LHCN-M2 (cell line): ENCODE measurements at places on chromosomes 3 and 15. TPM values are rescaled to one million over a fixed set of nuclear protein-coding genes. Genes with fewer than 3 reads are reported as not detected.

DNA sequence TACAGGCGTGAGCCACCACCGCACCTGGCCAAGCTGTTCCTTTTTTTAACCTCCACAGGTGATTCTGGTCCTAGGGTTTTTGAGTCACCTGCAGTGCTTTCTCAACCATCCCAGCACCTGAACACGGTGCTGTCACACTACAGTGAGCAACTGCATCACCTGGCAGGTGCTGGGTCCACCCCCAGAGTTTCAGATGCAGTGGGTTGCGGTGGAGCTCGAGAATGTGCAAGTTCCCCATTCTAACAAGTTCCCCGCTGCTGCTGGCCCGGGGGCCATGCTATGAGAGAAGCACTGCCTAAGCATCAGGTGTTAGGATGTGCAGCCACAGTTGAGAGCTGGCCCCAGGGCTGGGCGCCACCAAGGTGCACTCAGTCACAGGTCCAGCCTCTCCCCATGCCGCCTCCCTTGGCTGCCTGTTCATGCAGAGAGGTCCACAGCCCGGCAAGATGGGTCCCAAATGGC is 18.0 kb downstream of the ISG20 start:
- no peak for DNase-seq

DNA sequence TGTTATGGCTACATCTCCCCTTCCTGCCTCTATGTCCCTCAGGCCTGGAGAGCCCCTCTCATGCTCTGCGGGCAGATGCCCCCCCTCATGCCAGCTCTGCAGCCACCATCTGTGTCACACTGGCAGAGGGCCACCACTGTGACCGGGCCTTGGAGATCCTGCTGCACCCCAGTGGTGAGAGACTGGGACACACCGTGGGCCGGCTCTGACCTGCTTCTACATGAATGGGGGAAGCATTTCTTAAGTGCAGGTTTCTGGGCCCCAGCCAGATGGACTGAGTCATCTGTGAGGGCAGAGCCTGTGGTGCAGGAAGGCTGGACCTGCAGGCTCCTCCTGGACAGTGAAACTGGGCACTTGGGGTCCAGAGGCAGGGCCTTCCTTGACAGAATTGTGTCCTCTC is 4.8 kb downstream of the VWA5B2 start:
- peak; percentile 77 for DNase-seq

DNA sequence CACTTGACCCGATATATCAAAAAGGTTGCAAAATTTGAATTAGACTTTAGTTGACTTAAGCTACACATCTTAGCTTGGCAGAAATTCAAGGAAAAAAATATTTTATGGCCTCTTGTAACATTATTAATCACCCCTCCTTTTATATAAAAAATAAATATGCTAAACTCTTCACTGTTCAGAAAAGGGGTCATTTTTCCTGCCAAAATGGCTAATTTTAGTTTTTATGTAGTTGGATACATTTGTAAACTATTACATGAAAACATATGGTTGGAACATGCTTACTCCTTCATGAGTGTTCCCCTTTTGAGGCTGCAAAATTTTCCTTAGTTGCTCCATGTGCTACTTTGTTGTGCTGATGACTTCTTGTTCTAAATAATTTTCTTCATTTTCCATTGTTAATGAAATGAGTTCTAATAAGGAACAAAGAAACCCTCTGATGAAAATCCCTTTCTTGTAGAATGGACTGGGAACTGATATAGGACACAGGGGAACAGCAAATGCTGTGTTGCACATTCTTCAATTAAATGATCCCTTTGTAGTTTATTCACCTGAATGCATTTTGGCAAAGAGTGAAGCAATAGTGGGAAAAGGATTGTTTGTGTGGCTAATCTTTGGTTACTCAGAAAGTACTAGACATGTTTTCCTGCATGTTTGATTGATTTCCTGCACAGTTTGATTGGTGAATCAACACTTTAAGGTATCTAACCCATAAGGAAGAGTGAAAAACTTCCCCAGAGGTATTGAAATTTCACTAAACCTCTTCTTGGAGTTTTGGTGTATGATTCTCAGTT is 349.3 kb downstream of the TIGIT start:
- no peak for DNase-seq

The PPP1R2 gene
- 27.7 and 30.8 TPM in 2 replicates for total RNA-seq
